Omental fat pad (tissue), 4 donors: ENCODE measurements at places on chromosomes 13 and 19.

- no peak for DNase-seq
Observed at GRCh38 chr19:39329948-39330347, 5.9 kb downstream of the GMFG start.

DNA sequence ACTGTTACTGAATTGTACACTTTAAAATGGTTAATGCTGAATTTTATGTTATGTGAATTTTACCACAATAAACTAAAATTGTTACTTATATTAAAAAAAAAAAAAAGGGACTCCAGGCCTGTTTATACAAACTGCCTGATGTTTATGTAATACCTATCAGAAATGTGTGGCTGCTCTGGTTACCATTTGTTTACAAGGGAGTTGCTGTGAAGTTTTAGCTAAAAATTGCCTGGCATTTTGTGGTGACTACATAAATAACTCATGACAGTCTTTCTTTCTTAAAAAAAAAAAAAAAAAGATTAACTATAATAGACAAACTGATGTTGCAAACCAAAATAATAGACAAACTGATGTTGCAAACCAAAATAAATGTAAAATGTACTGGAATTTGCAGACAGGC, 71.8 kb downstream of the CDADC1 start:
- DNase-seq = no peak

DNA sequence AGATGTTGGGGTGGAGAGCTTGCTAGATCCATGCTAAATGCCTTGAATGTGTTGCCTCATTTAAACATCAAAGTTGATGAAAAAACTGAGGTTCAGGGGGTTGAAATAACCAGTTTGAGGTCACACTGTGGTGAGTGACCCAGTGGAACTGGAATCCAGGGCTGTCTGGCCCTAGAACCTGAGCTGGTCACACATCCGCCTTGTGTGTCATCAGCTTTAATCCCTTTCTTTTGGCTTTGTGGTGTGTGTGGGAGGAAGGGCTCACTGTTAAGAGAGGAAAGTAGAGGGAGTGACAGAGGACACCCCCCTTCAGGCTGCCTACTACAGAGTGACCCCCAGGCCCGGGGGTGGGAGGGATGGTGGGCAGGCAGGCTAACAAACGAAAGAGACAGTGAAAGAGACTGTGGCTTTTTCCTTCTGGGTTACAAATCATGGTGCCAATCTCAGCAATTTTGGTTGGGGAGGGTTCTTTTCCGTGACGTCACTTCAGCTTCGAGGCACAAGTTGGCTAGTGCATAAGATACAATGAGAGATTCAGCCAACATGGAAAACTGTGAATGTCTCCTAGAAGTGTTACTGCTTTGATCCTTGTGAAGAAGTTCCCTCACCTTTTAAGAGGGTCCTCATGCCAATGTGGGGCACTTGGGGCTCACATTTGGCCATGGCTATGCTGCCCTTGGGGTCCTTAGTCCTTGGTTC, 164.9 kb downstream of the DLEU7 start:
- DNase-seq = no peak

DNA sequence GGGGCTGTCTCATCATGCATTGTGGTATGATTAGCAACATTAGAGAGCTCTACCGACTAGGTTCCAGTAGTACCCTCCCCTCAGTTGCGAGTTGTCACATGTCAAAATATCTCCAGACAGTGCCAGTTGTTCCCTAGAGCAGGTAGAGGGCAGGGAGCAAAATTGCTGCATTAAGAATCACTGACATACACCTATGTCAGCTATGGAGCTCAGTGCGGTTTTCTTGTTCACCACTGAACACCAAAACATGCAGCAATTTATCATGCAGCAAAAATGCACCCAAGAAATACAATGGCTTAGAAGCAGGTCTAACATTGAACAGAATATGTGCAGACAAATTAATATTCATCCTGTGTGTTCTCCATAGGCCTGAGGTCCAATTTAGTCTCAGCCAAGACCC, 186.9 kb upstream of the STARD13 start:
- DNase-seq = no peak

GRCh38 chr19:11200931-11201330, 3.6 kb upstream of the KANK2 start:
- no peak for DNase-seq

- no peak for DNase-seq
Observed at GRCh38 chr19:6378041-6378440, 2.3 kb upstream of the PSPN start.

DNA sequence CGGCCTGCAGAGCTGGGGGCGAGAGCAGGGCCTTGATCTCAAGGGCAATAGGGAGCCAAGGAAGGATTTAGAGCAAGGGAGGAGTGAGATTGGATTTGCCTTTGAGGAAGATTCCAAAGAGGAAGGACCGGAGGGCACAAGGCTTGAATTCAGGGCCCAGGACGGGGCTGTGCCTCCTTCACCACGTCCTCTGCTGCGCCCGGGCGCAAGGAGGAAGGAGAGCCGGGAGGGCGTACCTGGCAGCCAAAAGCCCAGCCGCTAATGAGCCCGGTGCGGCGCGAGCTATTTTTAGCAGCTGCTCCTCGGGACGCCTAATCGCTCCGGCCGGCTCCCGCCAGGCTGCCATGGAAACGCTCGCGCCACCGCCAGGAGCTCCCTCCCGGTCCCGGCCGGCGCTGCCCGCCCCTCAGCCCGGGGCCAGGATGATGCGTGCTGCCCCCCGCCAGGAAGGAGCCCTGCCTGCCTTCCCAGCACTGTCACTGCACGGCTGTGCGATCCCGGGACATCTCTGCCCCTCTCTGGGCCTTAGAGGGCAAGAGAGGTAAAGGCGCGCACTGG, 31.3 kb downstream of the TINCR start:
- no peak for DNase-seq
